ENCODE measurements at places on chromosomes 7 and 10.

GRCh38 chr10:124240839-124241291, 147.5 kb upstream of the CHST15 start:
- no peaks in the 10 kb centered on the region for H3K36me3 ChIP-seq
- no peak overlapping the region for H3K4me3 ChIP-seq
- no peaks in the 10 kb centered on the region for H3K4me1 ChIP-seq

- peak within 1 kb of the TSS; percentile 73 for H3K27ac ChIP-seq
- peaks cover 17% of the 10 kb centered on the region for H3K4me1 ChIP-seq
- H3K27me3 ChIP-seq: no peaks in the 10 kb centered on the region
- no peaks in the 10 kb centered on the region for H3K36me3 ChIP-seq
- peak; percentile 78 for DNase-seq
These were observed at the start of gene ASB13 for GRCh38 chr10:5666008-5666840. TSS of gene ASB13 (minus strand) at chr10:5666595. CDS start at chr10:5666551, 44 bp downstream.

DNA sequence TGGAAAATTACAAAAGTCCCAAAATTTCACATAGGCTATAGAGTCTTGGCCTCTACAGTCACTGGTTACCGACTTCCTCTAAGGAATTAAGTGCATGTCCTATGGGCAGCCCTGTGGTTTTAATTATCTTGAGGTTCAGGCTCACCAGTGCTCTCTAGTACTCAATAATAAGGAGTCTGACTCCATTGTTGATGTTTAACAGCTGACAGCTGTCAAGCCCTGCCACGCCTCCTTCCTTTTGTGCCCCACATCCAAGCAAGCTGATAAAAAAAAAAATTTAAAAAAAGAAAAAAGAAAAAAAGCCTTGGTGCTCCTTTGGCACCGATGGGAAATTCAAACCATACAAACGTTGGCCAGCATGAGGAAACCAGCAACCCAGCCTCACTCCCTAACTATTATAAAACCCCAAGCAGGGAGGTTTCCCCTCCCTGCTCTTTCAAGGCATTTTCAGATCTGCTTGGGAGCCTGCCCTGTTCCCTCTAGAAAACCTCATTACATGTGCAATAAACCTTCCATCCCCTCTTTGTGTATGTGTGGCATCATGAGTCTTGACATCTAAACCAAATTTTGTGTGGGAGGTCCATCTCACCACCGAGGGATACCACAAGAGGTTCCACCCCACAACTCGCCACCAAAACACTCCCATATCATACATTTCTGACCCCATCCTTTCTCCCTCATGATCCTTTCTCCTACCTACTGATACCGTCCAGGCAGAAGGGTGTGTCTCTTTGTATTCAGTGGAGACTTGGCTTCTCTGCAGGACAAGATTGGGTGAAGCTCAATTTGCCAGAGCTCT, 70.9 kb upstream of the CCDC71L start:
- no peak overlapping the region for H3K4me3 ChIP-seq
- H3K36me3 ChIP-seq: no peaks in the 10 kb centered on the region
- no peak overlapping the region for H3K27ac ChIP-seq
- no peak for DNase-seq
- H3K4me1 ChIP-seq: no peaks in the 10 kb centered on the region
- H3K27me3 ChIP-seq: no peaks in the 10 kb centered on the region

- DNase-seq: no peak
- H3K4me1 ChIP-seq: peaks cover 20% of the 10 kb centered on the region
- peak overlapping the region; percentile 37 for H3K27ac ChIP-seq
- H3K4me3 ChIP-seq: no peak overlapping the region
- no peaks in the 10 kb centered on the region for H3K27me3 ChIP-seq
These were observed 407.4 kb downstream of the KCNMA1 start for GRCh38 chr10:77230194-77230593.

GRCh38 chr7:12369756-12370155, 33.9 kb downstream of the VWDE start:
- H3K27ac ChIP-seq: no peak overlapping the region
- no peak overlapping the region for H3K4me3 ChIP-seq
- DNase-seq: no peak
- no peaks in the 10 kb centered on the region for H3K27me3 ChIP-seq
- H3K4me1 ChIP-seq: no peaks in the 10 kb centered on the region

GRCh38 chr10:96360766-96361165, 2.0 kb upstream of the OPALIN start:
- H3K27me3 ChIP-seq: no peaks in the 10 kb centered on the region
- no peak overlapping the region for H3K4me3 ChIP-seq
- DNase-seq: no peak
- no peak overlapping the region for H3K27ac ChIP-seq
- H3K36me3 ChIP-seq: no peaks in the 10 kb centered on the region

GRCh38 chr7:107262857-107263256, 94.1 kb downstream of the HBP1 start:
- H3K4me1 ChIP-seq: no peaks in the 10 kb centered on the region
- H3K36me3 ChIP-seq: no peaks in the 10 kb centered on the region
- no peak for DNase-seq
- H3K27me3 ChIP-seq: no peaks in the 10 kb centered on the region

GRCh38 chr7:114269714-114270113, 144.9 kb upstream of the FOXP2 start:
- no peak overlapping the region for H3K4me3 ChIP-seq
- no peaks in the 10 kb centered on the region for H3K27me3 ChIP-seq

- peak; percentile 31 for DNase-seq
- H3K27me3 ChIP-seq: no peaks in the 10 kb centered on the region
- no peak overlapping the region for H3K4me3 ChIP-seq
- no peaks in the 10 kb centered on the region for H3K4me1 ChIP-seq
These were observed 179.7 kb downstream of the PRKCQ start for GRCh38 chr10:6400331-6400730.

Data from ascending aorta (tissue), 2 donors.